GF-D8 (cell line): ENCODE measurements at places on chromosomes 2 and 18.

DNA sequence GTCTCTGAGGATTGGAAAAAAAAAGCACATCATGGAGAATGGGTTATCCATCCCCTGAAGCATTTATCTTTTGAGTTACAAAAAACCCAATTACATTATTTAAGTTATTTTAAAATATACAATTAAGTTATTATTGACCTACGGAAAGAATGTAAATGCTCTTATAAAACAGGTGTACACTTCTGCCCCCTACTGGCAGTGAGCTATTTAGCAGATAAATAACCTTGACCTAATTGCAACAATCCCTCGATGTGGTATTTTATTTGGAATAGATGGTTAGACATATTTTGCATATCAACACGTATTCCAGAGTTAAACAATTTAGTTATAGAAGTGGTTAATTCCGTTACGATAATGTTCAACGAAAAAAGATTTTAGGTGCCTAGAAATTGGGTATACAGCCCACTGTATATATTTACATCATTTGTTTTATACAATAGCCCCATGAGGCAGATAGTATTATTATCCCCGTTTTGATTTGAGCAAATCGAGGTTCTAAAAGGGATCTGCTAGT, 9.1 kb upstream of the DAW1 start:
- DNase-seq, result no peak

GRCh38 chr2:71453404-71454220, at the start of gene DYSF:
Gene DYSF, plus strand, starts transcription at chr2:71453561.
- DNase-seq, result peak; percentile 56

- no peak for DNase-seq
Observed at GRCh38 chr2:35391736-35392442, 963.7 kb upstream of the CRIM1 start.

DNA sequence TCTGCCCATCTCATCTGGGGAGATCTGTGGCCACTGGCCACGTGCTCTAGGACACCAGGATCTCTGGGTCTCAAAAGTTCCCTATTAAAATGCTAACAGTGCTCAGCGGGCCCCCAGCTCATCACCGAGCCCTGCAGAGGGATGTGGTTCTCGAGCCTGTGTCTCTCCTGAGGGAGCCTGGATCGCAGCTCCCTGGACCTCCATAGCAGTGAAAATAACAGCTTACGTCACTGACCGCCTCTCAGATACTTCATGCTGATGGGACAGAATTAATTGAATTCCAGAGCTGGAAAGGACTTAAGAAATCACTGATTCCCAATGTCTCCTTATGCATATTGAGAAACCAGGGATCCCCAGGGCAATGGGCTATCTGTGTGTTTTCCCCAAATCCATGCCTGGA, 90.0 kb downstream of the GALR1 start:
- DNase-seq, result no peak

GRCh38 chr2:196591004-196591403, 48.5 kb upstream of the CCDC150 start:
- DNase-seq, result no peak

- DNase-seq, result no peak
Observed at GRCh38 chr2:173401716-173402326, 47.1 kb downstream of the CDCA7 start.

DNA sequence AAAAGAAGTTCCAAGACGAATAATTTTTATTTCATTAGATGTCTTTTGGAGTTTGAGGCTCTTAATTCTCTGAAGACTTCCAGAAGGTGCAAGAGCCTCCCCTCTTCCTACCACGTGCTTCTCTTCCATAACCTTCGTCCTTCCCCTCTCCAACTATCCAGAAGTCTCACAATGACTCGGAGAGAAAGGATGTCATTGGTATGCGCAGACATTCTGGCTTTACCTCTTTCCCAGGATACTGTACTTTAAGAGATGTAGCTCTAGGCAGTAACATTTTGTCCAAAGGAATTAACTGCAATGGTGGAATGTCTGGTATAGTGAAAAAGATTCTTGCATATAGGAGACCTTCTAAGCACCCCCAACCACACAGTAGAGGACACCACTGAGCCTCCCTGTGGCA, 249.0 kb upstream of the OSR1 start:
- no peak for DNase-seq

- DNase-seq, result no peak
Observed at GRCh38 chr2:110796716-110797301, 64.4 kb downstream of the ACOXL start.

- DNase-seq, result no peak
Observed at GRCh38 chr2:82837588-82838304, 1621.3 kb downstream of the SUCLG1 start.

DNA sequence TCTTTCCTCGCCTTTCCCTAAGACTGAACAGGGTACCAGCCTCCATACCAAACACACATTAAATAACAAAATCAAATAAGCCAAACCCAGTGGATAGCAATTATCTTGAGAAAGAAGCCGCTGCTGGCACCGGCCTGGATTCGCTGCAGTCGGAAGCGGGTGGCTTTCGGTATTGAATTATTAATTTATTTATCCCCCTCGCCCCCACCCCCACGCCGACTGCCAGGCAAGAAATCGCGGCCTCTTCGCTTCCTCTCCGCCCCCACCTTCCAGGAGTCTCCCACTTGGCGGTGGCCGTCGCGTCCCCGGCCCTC, 370 bp upstream of the ZNF804A start:
- DNase-seq, result no peak

DNA sequence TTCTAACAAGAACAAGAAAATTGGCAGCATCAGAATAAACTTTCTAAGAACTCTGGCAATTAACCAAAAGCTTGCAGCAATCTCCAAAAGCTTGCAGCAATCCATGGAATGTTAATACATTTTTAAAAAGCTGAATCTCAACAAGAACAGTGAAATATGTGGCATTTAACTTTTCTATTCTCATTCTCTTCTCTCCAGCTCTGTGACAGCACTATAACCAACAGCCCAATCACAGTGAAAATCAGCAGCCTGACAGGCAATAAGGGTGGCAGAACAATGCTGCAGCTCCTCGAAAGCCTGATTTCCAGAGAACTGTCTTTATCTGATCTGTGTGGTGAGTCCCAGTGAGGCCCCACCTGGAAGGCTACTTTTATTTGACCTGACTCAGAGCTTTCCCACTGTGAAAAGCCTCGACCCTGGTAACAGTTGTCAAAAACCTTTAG, 60.0 kb downstream of the TMEM131 start:
- peak; percentile 21 for DNase-seq

GRCh38 chr2:189232759-189233406, 53.3 kb upstream of the COL5A2 start:
- no peak for DNase-seq

DNA sequence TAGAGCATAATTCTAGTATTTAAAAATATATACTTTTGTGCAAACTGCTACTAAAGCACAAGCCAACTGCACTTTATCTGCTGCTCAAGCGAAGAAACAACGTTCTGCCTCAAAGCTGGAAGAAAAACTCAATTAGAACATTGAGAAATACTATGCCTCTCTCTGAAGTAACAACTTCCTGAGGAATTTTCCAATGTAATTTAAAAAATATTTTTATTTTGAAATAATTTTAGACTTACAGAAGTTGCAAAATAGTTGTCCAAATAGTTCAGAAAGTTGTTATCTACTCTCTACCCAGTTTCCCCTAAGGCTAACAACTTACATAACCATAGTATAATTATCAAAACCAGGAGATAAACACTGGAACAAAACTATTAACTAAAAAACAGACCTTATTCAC, 12.3 kb upstream of the POLI start:
- DNase-seq, result peak; percentile 27

GRCh38 chr2:12032398-12032797, 286.0 kb downstream of the LPIN1 start:
- no peak for DNase-seq

- no peak for DNase-seq
Observed at GRCh38 chr18:33833842-33834241, 255.8 kb downstream of the ASXL3 start.

GRCh38 chr2:14602309-14602708, 30.2 kb upstream of the LRATD1 start:
- DNase-seq, result no peak

GRCh38 chr2:105969552-105969951, 224.5 kb downstream of the UXS1 start:
- DNase-seq, result no peak

GRCh38 chr18:52936931-52937330, 596.9 kb downstream of the DCC start:
- no peak for DNase-seq

DNA sequence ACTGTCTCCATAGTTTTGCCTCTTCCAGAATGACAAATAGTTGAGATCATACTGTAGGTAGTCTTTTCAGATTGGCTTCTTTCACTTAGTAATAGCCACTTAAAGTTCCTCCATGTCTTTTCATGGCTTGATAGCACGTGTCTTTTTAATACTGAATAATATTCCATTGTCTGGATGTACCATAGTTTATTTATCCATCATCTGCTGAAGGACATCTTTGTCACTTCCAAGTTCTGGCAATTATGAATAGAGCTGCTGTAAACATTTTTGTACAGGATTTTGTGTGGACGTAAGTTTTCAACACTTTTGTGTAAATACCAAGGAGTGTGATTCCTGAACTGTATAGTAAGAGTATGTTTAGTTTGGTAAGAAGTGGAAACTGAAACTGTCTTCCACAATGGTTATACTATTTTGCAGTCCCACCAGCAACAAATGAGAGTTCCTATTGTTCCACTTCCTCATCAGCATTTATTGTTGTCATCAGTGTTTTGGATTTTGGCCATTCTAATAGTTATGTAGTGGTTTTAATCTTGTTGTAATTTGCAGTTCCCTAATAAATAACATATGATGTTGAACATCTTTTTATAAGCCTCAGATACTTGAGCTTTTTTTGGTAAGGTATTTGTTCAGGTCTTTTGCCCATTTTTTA, 18.9 kb downstream of the LTBP1 start:
- DNase-seq, result no peak

DNA sequence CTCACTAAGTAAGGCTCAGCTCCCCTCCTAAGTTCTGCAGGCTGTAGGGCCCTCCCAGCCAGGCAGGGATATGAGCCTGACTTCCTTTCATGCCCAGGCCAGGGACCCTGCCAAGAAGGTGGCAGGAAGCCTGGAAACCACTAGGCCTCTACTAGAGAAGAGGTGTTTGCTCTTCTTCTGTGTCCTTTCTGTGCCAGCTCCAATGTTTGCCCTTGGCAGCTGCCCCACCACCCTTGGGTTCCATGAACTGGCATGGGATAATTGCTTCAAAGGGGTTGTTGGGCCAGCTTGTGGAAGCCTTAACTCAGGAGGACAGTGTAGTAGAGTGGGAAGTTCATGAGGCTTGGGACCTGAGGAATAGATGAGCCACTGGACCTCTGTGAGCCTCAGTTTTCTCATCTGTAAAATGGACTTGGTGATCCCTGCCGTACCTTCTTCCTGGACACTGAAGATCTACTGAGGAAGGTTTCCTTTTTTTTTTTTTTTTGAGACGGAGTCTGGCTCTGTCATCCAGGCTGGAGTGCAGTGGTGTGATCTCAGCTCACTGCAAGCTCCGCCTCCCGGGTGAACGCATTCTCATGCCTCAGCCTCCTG, 3.9 kb downstream of the SLC35F6 start:
- DNase-seq, result no peak

DNA sequence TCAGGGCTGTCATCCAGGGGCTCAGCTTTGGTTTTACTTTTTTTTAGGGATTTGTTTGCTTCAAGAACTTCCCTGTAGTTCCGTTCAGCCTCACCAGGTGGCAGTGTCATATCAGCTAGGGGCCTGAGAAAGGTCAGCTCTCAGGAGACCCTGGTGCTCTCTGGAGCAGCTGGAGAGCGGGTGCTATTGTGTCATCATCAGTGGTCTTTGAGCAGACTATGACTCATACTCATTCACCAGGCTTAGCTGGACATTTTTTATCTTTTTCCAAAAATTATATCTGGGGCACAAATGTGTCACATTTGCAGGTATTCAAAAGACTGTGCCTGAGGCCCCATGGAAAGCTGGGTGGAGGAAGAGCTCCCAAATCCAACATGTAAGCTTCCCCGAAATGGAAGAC, 24.4 kb downstream of the ZNF892 start:
- no peak for DNase-seq
